ENCODE measurements at places on chromosomes 12 and 14.

- DNase-seq: no peak
Measured at GRCh38 chr12:77308056-77308455, 242.7 kb upstream of the E2F7 start.

DNA sequence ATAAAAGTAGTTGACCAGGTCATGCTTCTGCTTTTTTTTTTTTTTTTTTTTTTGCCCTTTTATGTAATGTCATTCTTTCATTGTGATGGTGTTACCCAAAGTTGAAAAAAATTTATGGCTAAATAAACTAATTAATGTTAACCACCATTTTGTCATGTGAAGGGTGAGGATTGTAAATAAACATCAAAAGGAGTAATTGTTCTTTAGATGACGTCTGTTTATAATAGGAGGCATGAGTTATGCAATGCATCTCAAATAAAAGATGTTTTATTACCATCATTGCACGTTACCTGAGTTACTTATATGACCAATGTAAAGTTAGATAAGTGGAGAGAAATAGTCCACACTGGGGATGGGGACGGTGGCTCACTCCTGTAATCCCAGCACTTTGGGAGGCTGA is 349.9 kb upstream of the PDE3A start:
- no peak for DNase-seq

DNA sequence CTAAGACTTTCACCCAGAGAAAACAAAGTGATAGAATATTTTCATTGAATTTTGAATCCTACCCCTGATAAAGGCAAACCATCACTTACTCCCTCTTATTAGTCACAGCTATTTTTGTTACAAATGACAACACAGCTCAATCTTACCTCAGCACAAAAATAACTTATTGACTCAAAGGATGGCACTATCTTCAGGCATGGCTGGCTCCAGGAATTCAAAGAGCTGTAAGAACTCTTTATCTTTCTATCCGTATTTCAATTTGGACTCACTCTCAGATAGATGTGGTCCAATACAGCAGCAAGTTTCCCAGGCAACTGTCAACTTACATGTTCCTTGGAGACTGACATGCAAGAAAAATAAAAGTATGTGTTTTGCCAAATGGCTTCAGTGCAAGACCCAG is 709.4 kb upstream of the MDGA2 start:
- DNase-seq: no peak

GRCh38 chr12:85865890-85866289 is 8.2 kb upstream of the NTS start:
- DNase-seq: no peak

GRCh38 chr14:60648249-60648933 is 886 bp downstream of the SIX1 start:
- DNase-seq: peak; percentile 79

- no peak for DNase-seq
Measured at GRCh38 chr12:112590281-112590680, 171.5 kb downstream of the PTPN11 start.

GRCh38 chr12:116236148-116236731 is 41.3 kb downstream of the MED13L start:
- DNase-seq: peak; percentile 26

DNA sequence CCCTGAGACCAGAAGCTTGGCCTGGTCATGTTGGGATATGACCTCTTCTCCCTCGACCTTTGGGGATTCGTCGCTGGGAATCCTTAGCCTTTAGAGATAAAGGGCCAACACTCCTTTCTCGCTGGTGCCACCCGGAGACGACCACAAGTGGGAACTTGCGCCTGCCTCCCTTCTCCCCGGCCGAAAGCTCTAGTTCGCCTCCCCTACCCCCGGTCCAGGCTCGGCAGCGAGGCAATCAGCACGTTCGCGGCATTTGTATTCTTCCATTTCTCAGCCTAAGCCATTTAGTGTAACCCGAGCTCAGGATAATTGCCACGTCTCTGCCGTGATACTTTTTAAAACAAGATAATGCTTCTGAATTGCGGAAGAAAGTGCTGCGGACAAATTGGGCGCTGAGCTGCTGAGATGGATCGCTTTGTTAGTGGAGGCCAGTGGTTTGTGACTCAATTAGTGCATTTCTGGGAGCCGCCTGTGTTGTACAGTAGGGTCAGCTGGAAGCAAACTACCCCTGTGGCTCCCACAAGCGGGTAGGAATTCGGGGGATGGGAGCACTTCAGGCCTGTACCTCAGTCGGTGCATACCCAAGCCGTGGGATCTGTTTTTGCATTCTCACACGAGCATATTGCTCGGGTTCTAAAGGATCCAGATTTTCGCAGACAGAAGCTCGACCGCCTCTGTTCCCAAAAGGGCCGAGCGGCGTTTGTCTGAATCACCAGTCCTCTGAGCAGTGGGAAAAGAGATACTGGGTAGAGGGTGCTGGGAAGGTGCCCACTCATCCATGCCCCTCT is 6.8 kb upstream of the SIX1 start:
- DNase-seq: no peak

- no peak for DNase-seq
Measured at GRCh38 chr14:44030831-44031383, 476.2 kb downstream of the FSCB start.

GRCh38 chr12:94623161-94623920 is 27.0 kb downstream of the TMCC3 start:
- DNase-seq: no peak

- DNase-seq: no peak
Measured at GRCh38 chr12:109995361-109995685, 845 bp downstream of the GIT2 start.

GRCh38 chr12:26841085-26841484 is 8.1 kb upstream of the ITPR2 start:
- no peak for DNase-seq

DNA sequence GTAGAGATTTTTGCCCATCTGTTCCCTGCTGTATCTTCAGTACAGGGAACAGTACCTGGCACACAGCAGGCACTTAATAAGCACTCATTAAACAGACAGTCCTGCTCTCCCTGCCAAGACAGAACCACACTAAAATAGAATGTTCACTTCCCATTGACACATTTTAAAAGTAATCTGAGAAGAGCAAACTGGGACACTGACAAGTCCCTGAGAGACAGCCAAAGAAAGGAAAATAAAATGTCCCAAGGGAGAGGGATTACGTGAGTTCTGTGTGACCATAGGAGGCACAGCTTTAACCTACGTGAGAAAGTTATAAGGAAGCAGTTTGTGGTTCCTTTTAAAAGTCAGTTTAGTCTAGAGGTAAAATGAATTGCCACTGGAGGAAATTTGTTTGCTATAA is 43.9 kb upstream of the SYCP3 start:
- DNase-seq: no peak

DNA sequence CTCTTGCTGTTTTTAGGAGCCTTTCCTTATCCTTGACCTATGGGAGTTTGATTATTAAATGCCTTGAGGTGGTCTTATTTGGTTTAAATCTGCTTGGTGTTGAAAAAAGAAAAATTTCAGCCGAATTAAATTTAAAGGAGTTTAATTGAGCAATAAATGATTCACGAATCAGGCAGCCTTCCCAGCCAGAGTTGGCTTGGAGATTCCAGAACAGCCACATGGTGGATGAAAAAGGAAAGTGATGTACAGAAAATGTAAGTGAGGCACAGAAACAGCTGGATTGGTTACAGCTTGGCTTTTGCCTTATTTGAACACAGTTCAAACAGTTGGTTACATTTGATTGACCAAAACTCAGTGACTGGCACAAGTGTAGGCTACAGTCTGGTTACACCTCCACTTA is 69.7 kb downstream of the WASHC3 start:
- DNase-seq: no peak

GRCh38 chr14:20841096-20841495 is 38.5 kb upstream of the RNASE1 start:
- DNase-seq: no peak

All from urothelium cell line (cell line).